Stimulated activated CD4-positive, alpha-beta T cell treated with anti-CD3 and anti-CD28 coated beads, Interleukin-4, amount 100 ng/mL, for 24 hours (primary cell): ENCODE measurements at places on chromosomes 6 and 20.

DNA sequence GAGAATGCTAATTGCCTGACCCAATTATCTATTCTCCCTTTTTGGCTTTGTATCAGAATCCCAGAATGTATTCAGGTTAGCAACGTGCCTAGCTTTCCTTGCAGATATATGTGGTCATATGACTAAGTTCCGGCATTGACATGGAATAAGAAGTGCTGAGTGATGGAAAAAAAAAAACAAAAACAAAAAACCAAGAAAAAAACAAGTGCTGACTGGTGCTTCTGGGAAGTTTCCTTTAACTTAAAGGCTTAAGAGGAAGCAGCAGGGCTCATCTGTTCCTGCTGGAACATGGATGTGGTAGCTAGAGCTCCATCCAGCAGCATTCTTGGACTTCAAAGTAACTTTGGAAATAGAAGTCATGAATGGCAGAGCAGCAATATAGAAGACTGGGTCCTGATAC, 10.4 kb upstream of the RPF2 start:
- DNase-seq = no peak

- DNase-seq = no peak
Observed at GRCh38 chr20:49511788-49512525, 29.5 kb upstream of the KCNB1 start.

DNA sequence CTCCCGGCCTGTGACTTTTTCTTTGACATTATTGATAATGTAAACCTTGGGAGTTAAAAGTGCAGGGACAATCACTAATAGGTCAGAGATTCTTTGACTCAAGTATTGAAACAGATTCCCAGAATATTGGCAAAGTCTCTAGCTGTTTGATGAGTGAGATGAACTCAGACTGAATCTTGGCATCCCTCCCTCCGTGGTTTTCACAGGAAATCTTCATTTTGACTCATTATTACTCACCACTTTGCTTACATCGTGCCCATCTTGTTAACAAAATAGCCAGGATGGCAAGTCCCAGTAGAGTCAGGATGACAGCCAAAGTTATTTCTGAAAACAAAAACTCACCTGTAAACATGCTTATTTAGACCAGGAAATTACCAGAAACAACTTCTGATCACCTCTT, 2.0 kb downstream of the TSBP1 start:
- DNase-seq = no peak

GRCh38 chr20:23626040-23626620, 11.6 kb downstream of the CST3 start:
- no peak for DNase-seq

GRCh38 chr6:85747093-85747492, 104.4 kb upstream of the SYNCRIP start:
- DNase-seq = no peak
